ENCODE measurements at places on chromosomes 4 and X.

DNA sequence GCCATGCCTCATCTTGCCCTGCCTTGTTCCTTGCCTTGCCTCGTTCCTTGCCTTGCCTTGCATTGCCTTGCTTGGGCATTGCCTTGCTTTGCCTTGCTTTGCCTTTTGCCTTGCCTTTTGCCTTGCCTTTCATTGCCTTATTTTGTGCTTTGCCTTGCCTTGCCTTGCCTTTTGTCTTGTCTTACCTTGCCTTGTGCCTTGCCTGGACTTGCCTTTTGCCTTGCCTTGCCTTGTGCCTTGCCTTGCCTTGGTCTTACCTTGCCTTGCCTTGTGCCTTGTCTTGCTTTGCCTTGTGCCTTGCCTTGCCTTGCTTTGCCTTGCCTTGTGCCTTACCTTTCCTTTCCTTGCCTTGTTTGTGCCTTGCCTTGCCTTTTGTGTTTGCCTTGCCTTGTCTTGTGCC, 88.2 kb downstream of the TAB3 start:
- no peak for DNase-seq

DNA sequence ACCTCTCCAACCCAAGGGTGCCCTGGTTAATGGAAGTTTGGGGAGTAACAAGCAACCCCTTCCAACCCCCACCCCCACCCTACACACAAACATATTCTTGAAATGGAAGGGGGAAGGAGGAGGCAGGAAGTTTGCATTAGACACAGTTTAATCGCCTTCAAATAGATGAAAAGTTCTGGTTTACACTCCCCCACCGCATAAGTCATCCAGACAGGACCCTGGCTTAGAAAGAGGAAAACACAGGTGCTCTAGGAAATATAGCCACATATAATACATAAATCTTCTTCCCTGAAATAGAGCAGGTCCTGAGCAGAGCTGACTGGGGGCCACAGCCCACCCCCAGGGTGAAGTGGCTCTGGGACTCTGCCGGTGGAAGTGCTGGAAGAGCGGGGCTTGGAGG, 25.1 kb downstream of the SASH3 start:
- DNase-seq = no peak

DNA sequence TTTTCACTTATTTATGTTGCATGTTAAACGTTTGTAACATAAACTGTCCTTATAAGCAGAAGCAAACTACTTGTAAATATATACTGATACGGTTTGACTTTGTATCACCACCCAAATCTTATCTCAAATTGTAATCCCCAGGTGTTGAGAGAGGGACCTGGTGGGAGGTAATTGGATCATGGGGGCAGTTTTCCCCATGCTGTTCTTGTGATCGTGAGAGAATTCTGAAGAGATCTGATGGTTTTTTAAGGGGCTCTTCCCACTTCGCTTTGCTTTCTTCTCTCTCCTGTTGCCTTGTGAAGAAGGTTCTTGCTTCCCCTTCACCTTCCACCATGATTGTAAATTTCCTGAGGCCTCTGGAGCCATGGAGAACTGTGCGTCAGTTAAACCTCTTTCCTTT, 87.1 kb upstream of the MAPK10 start:
- DNase-seq = no peak

DNA sequence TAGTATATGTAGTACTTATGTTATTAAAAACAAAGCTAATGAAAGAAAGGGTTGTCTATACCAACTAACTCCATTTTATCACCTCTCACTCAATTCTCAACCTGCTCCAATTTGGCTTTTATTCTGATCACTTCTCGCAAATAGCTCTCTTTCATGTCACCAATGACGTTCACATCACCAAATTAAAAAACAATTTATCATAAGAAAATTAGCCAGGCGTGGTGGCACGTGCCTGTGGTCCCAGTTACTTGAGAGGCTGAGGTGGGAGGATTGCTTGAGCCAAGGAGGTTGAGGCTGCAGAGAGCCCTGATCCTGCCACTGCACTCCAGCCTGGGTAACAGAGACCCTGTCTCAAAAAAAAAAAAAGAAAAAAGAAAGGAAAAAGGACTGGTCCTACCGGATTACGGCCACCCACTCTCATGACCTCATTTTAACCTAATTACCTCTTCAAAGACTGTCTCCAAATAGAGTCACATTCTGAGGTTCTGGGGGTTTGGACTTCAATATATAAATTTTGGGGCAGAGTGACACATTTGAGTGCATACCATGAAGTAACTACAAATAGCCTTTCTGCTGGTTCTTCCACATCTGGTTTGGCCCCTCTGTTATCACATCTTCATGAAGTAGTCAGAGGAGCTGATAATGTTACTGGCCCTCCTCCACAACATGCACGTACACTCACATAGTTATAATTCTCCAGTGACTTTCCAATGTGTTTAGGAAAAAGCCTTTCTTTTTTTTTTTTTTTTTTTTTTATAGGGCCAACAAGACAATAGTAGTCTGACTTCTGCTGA, 15.8 kb upstream of the RBMX start:
- DNase-seq = no peak

DNA sequence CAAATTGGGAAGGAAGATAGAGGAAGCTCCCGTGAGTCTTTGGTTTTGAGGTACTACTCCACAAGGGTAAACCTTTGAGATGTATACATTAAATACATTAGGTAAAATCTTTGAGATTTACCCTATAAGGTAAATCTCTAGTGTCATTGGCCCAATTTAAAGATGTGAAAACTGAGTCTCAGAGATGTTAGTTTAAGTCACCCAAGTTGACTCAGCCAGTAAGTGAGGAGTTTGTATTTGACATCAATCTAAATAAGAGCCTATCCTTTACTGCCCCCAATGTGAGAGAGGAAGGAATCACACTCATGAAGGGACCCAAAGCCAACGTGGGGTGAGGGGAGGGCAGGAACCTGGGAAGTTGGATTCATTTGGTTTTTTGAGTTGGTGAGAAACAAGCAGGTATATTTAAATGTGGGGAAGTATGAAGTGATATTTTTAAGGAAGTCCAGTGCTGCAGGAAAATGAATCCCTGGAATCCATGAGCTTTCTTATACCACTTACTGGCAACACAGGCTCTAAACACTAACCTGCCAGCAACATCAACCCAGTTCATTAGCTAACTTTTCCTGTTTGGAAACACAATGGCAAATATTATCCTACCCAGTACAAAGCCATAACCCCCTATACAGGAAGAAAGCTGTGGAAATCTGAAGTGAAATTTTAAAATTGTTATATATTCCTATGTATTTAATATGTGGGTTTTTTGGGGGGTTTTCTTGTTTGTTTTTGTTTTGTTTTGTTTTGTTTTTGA, 55.3 kb downstream of the PALLD start:
- DNase-seq = no peak

DNA sequence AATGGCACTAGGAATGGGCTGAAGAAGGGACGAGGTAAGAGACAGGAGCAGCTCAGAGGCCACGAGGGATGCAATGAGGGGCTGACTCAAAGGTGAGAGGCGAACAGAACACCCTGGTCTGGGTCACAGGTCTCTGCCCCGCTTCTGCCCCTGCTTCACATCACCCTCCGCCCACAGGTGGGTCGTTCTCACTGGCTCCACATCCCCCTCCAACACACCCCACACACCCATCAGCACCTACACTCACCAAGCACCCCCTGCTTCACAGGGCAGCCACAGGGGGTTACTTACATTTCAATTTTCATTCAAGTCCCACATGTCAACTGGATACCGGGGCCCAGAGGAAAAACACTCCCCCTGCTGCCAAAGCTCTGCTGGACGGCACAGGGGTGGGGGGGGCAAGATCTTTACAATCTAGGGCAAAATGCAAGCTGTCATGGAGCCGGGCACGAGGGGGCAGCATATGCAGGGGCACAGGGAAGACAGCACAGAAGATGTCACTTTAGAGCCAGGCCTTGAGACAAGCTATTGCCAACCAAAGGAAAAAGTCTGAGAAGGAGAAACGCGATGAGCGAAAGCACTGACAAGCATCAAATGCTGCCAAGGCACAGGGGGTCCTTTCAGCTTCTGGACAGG, 94.0 kb downstream of the AFAP1 start:
- DNase-seq = no peak

- no peak for DNase-seq
Observed at GRCh38 chr4:155271557-155271956, 63.1 kb downstream of the NPY2R start.

DNA sequence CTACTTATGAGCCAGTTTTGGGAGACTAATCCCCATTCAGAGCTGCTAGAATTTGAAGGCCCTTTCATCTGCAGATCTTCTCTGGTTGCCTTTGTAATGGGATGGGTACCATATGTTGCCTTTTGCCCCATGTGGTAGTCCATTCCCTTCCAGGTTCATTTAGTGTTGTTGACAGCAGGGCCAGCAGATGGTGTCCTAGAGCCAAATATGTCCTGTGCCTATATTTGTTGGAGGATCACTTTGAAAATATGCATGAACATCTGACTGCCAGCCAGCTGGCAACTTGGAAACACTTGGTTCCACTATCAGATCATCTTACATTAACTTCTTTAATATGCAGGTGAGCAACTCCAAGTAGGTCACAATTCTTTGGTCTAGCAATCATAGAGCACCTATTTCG, 30.4 kb downstream of the CFAP299 start:
- DNase-seq = peak; percentile 75

DNA sequence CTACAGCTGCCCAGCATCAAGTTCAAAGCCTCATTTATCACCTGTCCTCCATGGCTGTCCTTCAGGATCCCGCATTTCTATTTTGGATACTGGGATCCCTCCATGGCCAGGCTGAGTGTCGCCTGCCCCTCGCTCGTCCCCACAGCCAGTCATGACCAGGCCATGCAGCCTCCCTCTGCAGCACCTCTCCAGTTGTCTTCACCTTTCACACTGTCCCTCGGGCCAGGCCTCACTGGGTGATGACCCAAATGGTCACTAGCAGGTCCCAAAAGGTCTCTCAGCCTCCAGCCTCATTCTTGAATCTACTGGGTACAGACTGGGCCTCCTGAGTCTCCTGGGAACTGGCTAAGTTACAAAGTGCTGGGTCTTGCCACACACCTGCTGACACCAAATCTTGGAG, 48.7 kb upstream of the HELT start:
- no peak for DNase-seq

- no peak for DNase-seq
Observed at GRCh38 chrX:65532016-65532415, 2.6 kb downstream of the LAS1L start.

DNA sequence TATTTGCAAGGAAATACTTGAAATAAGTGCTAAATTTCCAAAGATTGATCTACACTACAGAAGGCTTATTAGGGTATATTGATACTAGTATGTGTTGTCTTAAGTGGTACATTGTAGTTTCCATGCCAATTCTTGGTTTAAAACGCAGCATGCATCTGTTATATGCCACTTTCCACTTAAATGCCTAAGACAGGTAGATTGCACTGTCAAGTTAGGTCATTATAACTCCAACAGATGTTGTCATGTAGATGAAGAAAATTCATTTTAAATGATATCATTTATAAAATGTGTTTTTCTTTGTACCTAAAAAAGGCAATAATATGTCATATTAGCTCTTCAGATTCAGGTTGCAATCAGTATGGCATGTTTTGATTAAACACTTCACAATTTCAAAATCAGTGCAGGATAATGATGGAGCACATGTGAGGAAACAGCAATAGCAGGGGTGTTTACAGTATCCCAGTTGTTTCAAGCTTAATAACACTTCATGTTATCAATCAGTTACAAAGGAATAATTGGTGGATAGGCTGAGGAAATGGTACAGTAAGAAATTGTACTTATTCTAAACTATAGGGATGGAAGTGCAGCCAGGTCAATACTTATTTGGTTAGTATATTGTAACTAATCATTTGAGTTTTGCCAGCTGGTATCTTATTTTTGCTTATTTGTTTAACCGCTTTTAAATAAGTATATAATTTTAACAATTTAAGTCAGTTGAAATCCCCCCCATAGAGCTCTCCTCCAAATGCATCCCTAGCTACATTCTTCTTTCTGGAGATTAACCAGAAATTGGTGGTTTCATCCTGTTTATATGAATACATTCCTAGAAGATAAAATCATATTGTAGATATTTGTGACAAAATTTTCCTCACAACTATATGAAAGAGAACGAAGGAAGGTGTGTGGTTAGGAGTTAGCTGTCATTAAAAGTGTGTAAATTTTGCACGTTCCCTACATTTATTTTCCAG, 454.4 kb upstream of the ATOH1 start:
- DNase-seq = no peak

DNA sequence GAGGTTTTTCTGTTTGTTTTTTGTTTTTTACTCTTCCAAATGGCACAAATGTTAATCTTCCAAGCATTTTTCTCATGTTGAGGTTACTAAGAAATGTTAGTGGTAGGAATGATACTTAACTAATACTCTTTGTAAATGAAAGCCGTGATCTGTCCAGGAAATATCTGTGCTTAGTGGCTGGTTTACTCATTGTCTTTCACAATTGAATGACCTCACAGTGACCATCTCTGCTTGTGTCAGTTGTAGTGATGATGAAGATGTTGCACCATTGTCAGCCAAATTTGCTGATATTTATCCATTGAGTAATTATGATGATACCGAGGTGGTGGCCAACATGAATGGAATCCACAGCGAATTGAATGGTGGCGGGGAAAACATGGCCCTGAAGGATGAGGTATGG, 93.5 kb downstream of the TNIP2 start:
- peak; percentile 81 for DNase-seq

GRCh38 chrX:71514367-71515037, 18.4 kb upstream of the OGT start:
- no peak for DNase-seq

DNA sequence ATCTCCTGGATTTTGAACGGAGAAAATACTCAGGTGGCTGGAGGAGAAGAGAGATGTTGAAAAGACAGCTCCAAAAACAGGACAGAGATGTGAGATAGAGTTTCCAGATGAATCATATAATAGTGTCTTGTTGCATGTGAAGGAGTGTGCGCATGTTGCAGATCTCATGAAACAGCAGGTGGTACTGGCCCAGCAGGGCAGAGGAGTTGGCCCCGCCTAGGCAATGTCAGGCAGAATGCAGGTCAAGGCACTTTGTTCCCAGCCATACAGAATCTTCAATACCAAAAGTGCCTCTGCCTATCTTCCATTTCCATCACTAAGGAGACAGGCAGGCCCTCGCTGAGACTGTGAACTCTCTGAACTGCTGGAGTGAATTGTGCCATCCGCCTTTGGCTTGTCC, 63.9 kb upstream of the FAT1 start:
- DNase-seq = no peak

DNA sequence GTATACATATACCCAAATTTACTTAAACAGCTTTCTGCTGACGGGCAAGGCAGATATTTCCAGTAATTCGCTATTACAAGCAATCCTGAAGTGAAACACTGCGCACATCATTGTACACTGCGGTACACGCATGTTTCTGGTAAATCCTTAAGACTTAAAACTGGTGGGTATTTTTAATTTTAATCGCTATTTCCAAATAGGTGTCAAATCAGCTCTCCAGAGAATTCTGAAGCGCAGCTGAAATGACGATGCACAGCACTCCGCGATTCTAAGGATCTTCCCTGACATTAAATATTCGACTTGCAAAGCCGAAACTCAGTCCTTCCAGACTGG, 361 bp downstream of the TMEM128 start:
- DNase-seq = no peak

DNA sequence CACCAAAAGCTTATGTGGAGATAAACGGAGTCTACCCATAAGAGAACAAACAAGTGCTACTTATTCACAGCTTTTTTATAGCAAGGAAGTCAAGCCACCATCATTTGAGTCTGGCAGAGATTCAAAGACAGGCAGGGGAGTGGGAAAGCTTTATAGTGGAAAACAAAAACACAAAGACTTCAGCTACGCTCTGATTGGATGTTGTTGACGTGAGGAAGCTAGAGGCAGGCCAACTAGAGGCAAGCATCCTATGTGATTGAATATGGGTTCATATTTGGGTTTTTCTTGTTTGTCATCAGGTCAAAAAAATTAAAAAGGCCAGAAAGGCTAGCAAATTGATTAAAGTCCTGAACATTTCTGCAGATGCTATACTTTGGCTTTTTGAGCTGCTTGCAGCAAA, 719 bp upstream of the TCEAL4 start:
- no peak for DNase-seq

GRCh38 chr4:105361053-105361452, 112.8 kb downstream of the PPA2 start:
- no peak for DNase-seq

Data from GM04504 (cell line).